Hematopoietic multipotent progenitor cell treated with erythropoietin and hydrocortisone succinate and interleukin-3 and kit ligand, for 8 days (in vitro differentiated cells): ENCODE measurements at places on chromosomes 5 and 9.
A peak's percentile ranks its signal among the peaks of the same experiment; 100 is the strongest.

DNA sequence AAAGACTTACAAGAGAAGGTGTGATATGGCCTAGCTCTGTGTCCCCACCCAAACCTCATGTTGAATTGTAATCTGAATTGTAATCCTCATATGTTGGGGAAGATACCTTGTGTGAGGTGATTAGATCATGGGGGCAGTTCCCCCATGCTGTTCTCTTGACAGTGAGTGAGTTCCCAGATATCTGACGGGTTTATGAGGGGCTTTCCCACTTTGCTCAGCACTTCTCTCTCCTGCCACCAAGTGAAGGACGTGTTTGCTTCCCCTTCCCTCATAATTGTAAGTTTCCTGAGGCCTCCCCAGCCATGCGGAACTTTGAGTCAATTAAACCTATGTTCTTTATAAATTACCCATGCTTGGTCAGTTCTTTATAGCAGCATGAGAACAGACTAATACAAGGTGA lies 49.0 kb downstream of the CDO1 start:
- DNase-seq, result no peak

DNA sequence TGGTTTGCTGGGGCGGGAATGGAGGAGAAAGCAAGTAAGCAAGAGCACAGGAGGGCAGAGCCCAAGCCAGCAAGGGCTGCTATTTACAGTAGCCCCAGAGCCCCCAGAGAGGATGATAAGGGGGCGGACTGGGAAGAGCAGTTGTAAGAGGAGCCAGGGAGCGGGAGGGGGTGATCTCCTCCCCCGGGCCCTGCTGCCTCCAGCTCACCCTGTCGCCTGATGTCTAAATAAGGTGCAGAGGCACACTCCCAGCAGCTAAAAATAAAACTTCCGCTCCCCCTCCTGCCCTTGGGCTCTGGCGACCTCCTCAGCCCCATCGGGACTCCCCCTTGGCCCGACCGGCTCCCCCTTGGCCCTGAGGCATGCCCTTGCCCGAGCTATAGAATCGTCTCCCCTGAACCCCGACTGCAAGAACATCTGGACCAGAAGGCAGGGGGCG lies 14.4 kb upstream of the CCDC69 start:
- DNase-seq, result no peak

DNA sequence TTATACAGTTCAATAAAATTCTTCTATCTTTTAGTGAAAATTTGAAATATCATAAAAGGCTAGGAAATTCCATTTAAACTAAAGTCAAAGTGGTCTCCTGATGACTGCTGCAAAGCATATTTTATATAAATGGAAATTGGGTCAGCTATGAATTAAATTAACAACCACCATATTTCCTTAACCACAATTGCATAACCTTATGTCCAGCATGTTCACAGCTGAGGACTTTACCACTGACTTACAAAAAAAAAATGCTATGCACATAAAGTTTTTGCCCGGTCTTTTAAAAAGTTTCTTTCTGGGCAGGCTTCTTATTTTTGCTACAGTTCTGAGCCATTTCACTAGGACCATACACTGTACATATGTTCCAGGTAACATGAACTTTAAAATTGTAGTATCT lies 208.6 kb upstream of the RGMB start:
- DNase-seq, result no peak

DNA sequence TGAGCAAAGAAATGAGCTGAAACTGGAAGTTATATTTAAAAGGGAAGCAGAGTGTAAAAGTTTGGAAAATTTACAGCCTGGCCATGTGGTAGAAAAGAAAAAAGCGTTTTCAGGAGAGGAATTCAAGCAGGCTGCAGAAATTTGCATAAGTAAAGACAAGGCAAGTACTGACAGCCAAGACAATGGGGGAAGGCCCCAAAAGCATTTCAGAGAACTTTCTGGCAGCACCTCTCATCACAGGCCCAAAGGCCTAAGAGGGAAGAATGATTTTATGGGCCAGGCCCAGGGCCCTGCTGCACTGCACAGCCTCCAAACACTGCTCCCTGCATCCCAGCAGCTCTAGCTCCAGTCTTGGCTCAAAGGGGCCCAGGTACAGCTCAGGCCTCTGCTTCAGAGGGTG lies 169.7 kb downstream of the GLIS3 start:
- DNase-seq, result no peak

GRCh38 chr5:100550531-100551051 lies 15.4 kb downstream of the FAM174A start:
- no peak for DNase-seq

- DNase-seq, result no peak
Observed at GRCh38 chr5:178337334-178337741, 104.7 kb upstream of the PHYKPL start.

- peak; percentile 45 for DNase-seq
Observed at GRCh38 chr9:19127871-19128500, 694 bp upstream of the PLIN2 start.

GRCh38 chr9:115944166-115944948 lies 209.2 kb upstream of the PAPPA start:
- no peak for DNase-seq

DNA sequence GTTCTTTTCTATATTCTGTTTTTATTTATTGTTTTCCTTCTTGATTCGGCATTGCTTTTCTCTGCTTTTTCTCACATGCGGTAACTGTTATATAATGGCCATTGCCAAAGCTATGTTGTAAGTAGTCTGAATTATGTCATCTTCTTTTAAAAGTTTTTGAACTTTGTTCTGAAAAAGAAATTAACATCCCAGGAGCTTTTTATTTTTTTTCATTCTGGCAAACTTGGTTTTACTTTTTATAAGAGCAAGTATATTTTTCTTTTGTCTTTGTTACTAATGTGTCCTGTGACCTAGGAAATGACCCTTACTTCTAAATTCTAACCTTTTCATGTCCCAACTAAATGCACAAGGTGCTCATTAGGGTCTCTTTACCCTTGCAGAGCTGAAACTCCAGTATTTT lies 26.7 kb upstream of the IZUMO3 start:
- no peak for DNase-seq

DNA sequence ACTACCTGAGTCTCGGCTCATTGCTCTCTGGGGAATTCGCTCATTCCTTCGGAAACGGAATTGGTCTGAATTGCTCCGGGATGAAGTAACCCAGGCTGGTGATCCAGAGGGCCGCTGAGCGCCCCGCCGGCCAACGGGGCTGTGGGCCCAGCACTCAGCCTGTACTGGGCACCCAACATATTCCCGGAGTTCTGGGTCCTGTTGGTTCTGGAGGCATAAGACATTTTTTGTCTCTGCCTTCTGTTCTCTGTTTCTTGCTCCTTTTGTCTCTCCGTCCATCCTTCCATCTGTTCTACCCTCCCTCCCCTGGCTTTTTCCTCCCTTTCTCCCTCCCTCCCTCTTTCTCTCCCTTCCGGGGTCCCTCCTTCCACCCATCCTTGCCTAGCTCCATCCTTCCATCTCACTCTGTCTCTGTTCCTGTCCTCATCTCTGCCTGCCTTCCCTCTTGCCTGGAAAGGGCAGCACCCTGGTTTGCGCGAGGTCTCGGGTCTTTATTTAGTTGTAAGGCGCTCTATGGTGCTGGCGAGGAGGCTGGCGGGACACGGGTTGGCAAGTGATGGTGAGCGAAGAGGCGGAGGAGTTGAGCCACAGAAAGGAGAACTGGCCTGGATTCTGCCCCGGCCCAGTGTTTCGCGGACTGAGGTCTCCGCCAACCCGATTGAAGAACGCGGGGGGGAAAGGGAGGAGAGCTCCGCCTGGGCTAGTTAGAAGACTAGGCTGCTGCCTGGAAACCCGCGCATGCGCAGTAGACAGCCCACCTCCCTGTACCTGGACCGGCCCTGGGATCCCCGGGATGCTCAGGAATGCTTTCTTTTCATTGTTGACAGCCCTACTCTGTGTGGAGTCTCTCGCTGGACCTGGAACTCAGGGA lies 1468.0 kb downstream of the FOXD4L5 start:
- peak; percentile 52 for DNase-seq

DNA sequence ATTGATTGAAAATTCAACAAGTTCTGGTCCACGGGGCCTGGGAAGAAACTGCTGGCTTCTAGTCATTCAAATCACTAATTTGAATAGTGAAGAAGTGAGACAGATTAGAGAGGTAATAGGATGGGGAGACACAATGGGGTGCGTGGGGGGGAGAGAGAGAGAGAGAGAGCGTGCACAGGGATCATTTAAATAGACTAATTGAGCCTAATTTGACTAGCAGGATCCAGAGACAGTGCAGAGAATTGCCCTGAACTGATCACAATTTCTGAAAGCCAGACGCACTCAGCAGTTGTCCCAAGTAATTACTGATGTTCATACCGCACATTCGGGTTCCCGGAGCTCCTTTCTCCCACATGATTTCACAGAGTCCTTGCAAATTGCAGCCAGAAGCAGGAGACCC lies 50.3 kb upstream of the C5orf58 start:
- DNase-seq, result no peak

- DNase-seq, result no peak
Observed at GRCh38 chr5:50583621-50584020, 82.8 kb upstream of the PARP8 start.

GRCh38 chr9:93996863-93997262 lies 41.7 kb upstream of the BARX1 start:
- DNase-seq, result peak; percentile 9

GRCh38 chr5:73067213-73067612 lies 53.2 kb upstream of the TMEM171 start:
- no peak for DNase-seq

DNA sequence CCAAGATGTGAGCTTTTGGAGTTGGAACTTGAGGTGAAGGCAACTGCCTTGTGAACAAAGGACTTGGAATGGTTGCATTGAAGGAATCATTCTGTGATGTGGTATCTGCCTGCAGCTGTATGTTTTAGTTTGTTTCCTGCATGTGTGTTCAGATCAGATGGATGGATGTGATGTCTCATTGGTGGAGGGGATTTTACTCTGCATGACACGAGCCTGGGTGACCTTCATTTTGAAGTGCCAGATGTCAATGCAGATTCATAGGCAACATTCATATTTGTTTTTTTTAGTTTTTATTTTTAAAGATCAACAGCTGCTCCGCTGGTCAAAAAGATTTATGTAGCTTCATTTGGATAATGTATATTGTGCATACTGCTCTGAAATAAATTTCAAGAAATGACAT lies 13.5 kb downstream of the FBXL7 start:
- DNase-seq, result no peak

- no peak for DNase-seq
Observed at GRCh38 chr5:68071736-68072135, 143.8 kb upstream of the PIK3R1 start.

- DNase-seq, result no peak
Observed at GRCh38 chr5:2142456-2142954, 259.8 kb upstream of the IRX4 start.

DNA sequence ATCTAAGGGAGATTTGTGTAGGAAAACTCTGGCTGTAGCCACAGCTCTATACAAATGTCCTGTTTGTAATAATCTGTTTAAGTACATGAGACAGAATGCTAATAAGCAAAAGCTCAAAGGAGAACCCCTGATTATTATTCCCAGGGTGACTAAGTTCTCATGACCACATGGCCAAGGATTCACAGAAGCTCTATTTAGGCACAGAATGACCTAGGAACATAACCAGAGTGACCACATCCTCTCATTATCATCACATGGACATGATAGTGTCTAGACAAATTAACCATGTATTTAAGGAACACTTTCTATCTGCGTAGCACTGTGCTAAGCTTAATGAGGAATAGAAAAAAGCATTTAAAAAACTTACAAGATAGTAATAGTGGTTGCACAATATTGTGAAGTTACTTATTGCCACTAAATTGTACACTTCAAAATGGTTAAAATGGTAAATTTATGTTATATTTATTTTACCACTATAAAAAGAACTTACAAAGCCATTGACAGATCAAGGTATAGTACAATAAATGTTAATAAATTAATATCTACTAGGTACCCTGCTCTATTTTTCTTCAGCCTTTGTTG lies 56.3 kb downstream of the STX17 start:
- no peak for DNase-seq

GRCh38 chr9:106880863-106881262 lies 17.9 kb downstream of the ZNF462 start:
- DNase-seq, result no peak

DNA sequence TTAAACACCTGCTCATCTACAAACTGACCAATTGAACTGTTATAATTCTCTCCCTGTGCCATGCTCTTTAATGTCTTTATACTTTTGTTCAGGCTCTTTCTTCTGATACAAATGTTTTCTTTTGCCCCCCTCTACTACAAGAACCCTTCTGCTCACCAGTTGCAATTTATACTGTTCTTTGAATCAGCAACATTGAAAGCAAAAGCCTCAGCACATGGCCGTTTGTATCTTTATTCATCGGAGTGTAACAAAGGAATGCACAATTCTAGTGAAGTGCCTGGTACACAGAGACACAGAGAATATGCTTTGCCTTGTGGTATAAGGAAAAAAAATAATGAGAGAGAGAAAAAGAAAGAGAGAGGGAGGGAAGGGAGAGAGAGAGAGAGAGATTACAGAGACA lies 547.1 kb downstream of the CDH12 start:
- no peak for DNase-seq

- no peak for DNase-seq
Observed at GRCh38 chr9:26058111-26058895, 380.1 kb upstream of the TUSC1 start.

GRCh38 chr5:157570531-157571200 lies 4.9 kb downstream of the ADAM19 start:
- DNase-seq, result no peak

DNA sequence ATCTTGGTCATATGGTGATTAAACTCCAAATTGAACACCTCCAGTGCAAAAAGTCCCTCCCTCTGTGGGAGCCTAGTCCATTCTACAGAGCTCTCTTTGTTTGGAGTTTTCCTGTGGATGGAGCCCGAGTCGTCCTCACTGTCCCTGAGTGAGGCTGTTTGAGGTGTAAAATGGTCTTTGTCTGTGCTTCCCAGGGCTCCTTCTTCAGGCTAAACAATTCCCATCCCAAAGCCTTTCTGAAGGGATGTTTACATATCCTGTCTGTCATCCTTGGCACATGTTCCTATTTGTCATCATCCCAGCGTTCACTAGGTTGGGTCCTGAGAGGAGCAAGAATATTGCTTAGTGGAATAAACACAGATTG lies 68.9 kb downstream of the COL27A1 start:
- DNase-seq, result no peak

DNA sequence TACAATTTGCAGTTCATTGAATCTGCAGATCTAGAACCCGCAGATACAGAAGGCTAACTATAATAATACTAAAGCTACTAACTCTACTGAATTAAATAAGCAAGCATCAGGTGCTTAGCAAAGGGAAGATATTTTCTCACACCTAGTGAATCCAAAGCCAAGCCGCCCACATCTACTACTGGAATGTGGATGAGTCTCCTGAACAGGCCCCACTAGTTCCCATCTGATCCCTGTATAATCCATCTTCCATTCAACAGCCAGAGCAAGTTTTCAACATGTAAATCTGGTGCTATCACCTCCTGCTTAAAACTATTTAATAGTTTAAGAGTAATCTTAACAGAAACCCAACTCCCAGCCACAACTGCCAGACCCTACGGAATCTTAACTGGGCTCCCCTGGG lies 18.9 kb downstream of the ARL15 start:
- no peak for DNase-seq

DNA sequence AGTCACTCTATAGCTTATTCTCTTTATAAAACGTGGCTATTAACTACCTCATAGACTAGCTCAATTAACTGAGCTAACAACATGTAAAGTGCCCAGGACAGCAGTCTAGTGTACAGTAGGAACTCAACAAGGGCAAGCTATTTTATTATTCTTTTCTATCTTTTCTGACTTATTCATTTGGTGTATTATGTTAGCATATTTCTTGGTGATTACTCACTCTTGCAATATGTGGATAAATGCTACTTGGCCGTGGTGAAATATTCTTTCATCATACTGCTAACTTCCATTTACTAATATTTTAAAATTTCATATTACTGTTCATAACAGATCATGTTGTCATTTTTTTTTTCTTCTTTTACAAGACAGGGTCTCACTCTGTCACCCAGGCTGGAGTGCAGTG lies 4.9 kb downstream of the SLC25A51 start:
- DNase-seq, result no peak
